ENCODE measurements at places on chromosomes 11 and 22. TPM values are rescaled to one million over a fixed set of nuclear protein-coding genes. Genes with fewer than 3 reads are reported as not detected.
A peak's percentile ranks its signal among the peaks of the same experiment; 100 is the strongest.

DNA sequence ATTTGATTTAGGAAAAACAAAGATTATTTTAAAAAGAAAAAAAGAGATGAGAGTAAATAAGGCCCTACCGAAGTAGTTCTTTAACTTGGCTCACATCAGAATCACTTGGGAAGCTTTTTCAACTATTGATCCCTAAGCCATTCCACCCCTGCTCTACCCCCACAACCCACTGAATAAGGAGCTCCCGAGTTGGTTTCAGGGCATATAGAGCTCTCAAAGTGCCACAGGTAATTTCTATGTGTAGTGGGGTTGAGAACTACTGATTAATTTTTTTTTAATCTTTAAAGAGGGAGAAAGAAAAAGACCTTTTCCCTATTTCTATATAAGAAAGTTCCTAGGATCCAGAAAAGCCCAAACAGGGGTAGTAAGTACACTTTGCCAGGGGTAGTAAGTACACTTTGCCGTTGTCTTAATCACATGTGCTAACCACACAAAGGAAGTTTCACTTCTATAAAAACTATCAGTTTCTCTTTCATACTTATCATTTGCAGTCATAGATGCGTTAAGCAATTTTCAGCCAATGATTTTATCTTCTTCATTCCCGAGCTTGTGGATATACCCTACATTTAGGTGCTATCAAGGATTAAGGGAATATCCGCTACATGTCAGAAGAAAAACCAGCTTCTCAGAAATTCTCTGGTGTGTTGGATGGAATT lies 108.4 kb upstream of the ZC3H12C start:
- peak overlapping the region; percentile 51 for H3K27ac ChIP-seq
- H3K36me3 ChIP-seq = peaks cover 10% of the 10 kb centered on the region
- no peak overlapping the region for H3K4me3 ChIP-seq
- H3K4me1 ChIP-seq = peaks cover 28% of the 10 kb centered on the region
- peaks cover 15% of the 10 kb centered on the region for H3K27me3 ChIP-seq

The SAA2 gene
- total RNA-seq = not detected

DNA sequence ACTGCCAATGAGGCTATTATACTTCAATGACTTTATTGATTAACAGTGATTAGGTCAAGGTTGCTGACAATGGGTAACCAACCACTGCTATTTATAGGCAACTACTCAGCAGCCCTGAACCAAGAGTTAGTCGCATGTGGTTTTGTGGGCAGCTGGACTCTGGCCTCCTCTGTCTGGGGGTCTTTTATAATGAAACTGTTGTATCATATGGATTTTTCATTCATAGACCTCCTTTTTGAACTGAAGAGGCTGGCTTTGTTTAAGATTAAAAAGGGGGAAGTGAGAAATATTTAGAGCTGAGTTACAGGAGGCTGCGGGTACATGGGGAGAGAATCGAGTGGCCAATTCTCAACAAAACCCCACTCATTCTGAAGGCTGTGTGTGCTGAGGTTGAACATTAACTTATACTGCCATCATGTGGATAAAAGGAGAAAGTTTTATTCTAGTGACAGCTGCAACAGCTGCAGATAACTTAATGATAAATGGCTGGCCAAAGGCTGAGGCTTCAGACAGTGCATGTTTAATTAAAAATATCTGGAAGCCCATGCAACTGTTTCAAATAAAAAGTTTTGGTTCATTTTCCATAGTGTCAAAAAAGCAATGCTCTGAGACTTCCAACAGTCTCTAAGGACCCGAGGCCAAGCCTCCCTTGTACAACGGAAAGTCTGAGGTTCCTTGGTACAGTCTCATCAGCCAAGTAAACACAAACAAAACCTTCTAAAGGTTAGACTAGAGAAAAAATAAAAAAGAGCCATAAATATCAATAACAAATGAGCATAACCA lies 682.6 kb downstream of the KCNA4 start:
- no peak for DNase-seq
- H3K4me1 ChIP-seq = no peaks in the 10 kb centered on the region
- H3K27me3 ChIP-seq = no peaks in the 10 kb centered on the region
- H3K36me3 ChIP-seq = no peaks in the 10 kb centered on the region
- no peak overlapping the region for H3K27ac ChIP-seq
- no peak overlapping the region for H3K4me3 ChIP-seq

DNA sequence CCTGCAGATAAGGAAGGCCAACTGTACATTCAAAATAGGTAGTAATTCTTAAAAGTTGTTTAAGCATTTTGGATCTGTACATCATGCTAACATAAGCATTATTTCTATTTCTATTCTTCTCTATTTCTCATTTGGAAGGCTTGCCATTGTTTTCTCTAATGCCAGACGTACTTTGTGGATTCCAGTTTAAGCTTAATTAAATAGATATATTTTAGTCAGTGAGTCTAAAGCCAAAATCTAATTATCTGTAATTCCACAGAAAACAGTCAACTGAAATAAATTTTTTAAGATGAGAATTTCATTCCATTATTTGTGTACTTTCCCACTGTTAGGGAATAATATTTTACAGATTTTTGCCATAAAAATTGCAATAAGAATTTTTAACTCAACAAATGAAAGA lies 123.0 kb downstream of the LUZP2 start:
- H3K36me3 ChIP-seq = no peaks in the 10 kb centered on the region
- no peak overlapping the region for H3K27ac ChIP-seq
- H3K27me3 ChIP-seq = no peaks in the 10 kb centered on the region
- no peak overlapping the region for H3K4me3 ChIP-seq
- DNase-seq = no peak

GRCh38 chr11:103624708-103625623 lies 411.5 kb upstream of the DDI1 start:
- H3K36me3 ChIP-seq = no peaks in the 10 kb centered on the region
- no peak for DNase-seq
- no peak overlapping the region for H3K27ac ChIP-seq
- no peaks in the 10 kb centered on the region for H3K27me3 ChIP-seq
- no peaks in the 10 kb centered on the region for H3K4me1 ChIP-seq
- no peak overlapping the region for H3K4me3 ChIP-seq

- H3K4me3 ChIP-seq = no peak overlapping the region
- no peaks in the 10 kb centered on the region for H3K36me3 ChIP-seq
- no peak for DNase-seq
- H3K27ac ChIP-seq = no peak overlapping the region
These were observed 120.1 kb downstream of the PARVA start for GRCh38 chr11:12497431-12497830.

The OR4X2 gene
- not detected for total RNA-seq

DNA sequence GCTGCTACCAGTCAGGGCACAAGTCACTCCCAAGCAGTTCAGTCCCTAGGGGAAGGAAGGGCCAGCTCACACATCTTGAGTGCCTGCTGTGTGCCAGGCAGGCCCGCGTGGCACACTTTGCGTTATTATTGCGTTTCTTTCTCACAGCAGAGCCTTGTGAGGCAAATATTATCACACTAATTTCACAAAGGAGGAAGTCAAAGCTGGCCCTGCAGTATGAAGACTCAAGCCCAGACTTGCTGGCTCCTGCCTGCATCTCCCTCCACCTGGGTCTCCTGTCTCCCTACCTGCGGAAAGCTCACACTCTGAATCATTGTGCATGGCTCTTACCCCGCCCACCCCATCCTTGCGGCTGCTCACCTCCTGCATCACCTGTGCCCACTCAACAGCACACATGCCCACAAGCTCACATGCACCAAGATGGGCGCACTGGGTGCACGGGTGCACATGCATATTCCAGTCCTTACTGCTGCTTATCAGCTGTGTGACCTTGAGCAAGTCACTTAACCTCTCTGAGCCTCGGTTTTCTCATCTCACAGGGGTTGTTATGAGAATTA lies 31.7 kb upstream of the P2RY2 start:
- no peak overlapping the region for H3K27ac ChIP-seq
- peaks cover 19% of the 10 kb centered on the region for H3K27me3 ChIP-seq
- H3K4me1 ChIP-seq = peaks cover 5% of the 10 kb centered on the region
- no peak overlapping the region for H3K4me3 ChIP-seq
- no peaks in the 10 kb centered on the region for H3K36me3 ChIP-seq

The OR8H2 gene
- not detected for total RNA-seq

The TSKU gene
- total RNA-seq = 13.7 TPM

GRCh38 chr22:28143961-28144745 lies 225.1 kb upstream of the PITPNB start:
- no peak for DNase-seq
- H3K27ac ChIP-seq = no peak overlapping the region
- H3K4me1 ChIP-seq = no peaks in the 10 kb centered on the region
- no peak overlapping the region for H3K4me3 ChIP-seq

DNA sequence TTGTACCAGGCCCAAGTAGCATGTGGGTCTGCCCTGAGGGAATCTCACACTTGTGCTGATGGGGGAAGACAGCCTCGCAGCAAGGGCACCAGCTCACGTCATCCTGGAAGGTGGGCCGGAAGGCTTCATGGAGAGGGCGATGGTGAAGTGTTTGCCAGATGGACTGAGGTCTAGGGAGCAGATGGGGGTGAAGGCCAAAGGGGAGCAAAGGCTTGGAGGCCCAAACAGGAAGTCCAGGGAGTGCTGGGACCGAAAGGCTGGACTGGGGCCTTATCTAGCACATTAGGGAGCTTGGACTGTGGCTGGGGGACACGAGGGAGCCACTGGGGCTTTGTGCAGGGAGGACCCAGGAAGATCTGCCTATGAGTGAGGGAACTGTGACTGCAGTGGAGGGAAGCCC lies 1.2 kb upstream of the TNFRSF13C start:
- DNase-seq = no peak
- H3K36me3 ChIP-seq = no peaks in the 10 kb centered on the region
- H3K27me3 ChIP-seq = peaks cover 20% of the 10 kb centered on the region

DNA sequence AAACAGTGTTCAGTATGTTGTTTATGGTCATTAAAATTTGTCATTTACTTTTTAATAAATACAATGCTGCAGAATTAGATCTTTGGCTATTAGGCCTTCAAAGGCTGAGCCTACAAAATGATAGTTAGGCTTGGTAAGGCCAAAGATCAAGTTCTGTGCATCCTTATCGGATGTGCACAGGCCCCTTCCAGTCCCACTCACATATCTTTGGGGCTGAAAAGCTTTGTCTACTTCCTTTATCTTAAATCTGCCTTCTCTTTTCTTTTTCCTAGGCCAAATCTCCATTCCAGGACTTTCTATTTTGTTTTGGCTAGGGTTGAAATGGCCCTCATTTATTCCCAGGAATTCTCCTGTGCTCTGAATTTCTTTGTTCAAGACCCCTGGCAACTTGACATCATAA lies 3.4 kb upstream of the GLB1L2 start:
- peaks cover 9% of the 10 kb centered on the region for H3K4me1 ChIP-seq
- H3K4me3 ChIP-seq = no peak overlapping the region
- no peak for DNase-seq
- peaks cover 32% of the 10 kb centered on the region for H3K27me3 ChIP-seq

- DNase-seq = no peak
- H3K27me3 ChIP-seq = no peaks in the 10 kb centered on the region
- no peak overlapping the region for H3K4me3 ChIP-seq
- no peak overlapping the region for H3K27ac ChIP-seq
These were observed 13.1 kb downstream of the OR52A5 start for GRCh38 chr11:5124891-5125620.

DNA sequence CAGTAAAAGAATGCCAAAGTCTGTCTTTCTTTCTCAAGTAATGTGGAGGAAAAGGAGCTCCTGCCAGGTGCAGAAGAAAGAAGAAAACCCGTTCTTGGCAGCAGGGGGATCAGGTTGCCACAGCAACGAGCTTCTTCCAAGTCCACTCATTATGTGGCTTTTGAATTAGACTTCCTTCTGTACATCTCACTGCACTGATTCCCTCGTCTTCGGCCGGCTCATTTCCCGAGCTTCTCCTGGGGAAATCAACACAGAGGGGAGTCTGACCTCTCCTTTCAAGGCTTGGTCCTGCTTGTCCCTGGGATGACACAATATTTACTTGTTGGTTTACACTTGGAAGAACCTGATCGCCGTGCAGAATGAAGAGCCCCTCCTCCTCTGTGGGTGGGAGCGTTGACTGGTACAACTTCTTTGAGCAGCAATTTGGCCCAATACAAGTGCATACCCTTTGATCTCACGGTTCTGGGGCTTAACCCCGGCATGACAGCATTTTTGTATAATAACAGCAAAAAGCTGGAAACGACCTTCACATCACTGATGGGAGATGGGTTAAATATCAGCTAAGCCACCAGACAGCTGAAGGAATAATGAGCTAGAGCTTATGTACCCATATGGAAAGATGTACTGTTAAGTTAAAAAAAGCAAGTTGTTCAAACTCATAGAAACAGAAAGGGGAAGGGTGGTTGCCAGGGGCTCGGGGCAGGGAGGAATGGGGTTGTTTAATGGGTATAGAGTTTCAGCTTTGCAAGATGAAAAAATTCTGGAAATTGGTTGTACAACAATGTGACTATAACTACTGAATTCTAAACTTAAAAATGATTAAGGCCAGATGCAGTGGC lies 35.4 kb downstream of the MCHR1 start:
- no peak for DNase-seq
- H3K4me1 ChIP-seq = peaks cover 24% of the 10 kb centered on the region
- no peak overlapping the region for H3K4me3 ChIP-seq
- no peak overlapping the region for H3K27ac ChIP-seq

DNA sequence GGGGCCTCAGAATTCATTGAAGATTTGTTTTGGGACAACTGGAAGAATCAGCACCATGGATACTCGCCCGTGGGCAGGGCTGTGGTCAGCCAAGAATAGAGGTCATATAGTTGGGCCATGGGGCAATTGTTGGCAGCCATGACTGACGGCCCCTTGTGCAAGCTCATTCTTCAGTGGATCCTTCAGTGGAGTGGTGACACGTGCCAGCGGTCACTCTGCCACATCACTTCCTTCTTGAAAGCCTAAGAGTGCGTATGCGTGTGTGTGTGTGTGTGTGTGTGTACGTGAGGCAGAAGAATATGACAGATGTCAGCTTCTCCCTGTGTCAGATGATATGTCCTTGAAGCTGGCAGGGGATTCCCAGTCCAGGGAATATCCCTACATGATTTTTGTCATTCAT lies 1.8 kb upstream of the IL18BP start:
- H3K27ac ChIP-seq = no peak overlapping the region
- H3K4me3 ChIP-seq = no peak overlapping the region
- H3K27me3 ChIP-seq = no peaks in the 10 kb centered on the region

GRCh38 chr11:134024420-134025081 lies 44.3 kb upstream of the JAM3 start:
- no peak overlapping the region for H3K27ac ChIP-seq
- no peak overlapping the region for H3K4me3 ChIP-seq
- peaks cover 11% of the 10 kb centered on the region for H3K4me1 ChIP-seq

GRCh38 chr11:86205421-86206336 lies 38.9 kb upstream of the EED start:
- no peaks in the 10 kb centered on the region for H3K36me3 ChIP-seq
- H3K4me3 ChIP-seq = no peak overlapping the region
- H3K27me3 ChIP-seq = no peaks in the 10 kb centered on the region
- H3K27ac ChIP-seq = no peak overlapping the region

The TRIM48 gene
- total RNA-seq = not detected

DNA sequence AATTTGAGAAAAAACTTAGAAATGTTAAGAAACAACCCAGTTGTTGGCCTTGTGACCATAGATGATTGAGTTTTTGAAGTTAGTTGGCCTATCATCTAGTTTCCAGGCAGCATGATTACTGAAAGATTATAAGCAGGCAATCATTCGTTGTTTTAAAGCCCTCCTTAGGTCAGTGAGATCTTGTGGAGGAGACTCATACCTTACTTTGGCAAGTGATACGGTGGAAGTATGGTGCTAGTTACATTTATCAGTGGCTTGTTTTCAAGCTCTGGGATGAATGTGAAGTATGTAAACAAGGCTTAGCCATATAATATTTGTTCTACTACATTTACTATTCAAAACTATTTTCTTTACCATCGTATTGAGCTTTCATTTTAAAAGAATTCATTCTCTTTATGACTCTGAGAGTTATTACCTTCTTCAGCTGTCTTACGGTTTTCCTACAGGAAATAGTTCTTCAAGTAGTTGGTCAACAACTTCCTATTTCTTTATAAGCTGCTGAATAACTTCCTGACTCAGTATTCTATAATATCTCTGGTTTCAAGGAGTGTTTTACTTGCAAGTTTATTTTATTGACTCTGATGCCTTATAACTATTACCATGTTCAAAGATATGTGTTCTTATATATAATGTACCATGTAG lies 7.3 kb downstream of the YAP1 start:
- DNase-seq = no peak
- no peak overlapping the region for H3K27ac ChIP-seq
- no peaks in the 10 kb centered on the region for H3K4me1 ChIP-seq

Measured in activated T-helper 2 cell treated with anti-CD3 and anti-CD28 coated beads, Interferon-gamma antibody, Interleukin-2, Interleukin-4, amounts not matched to agents 10 μg/mL and 5 μg/mL and 100 μg/mL, durations not matched to agents 14 hours and 24 hours and 36 hours (primary cell).